ENCODE measurements at places on chromosomes 2 and 18.

DNA sequence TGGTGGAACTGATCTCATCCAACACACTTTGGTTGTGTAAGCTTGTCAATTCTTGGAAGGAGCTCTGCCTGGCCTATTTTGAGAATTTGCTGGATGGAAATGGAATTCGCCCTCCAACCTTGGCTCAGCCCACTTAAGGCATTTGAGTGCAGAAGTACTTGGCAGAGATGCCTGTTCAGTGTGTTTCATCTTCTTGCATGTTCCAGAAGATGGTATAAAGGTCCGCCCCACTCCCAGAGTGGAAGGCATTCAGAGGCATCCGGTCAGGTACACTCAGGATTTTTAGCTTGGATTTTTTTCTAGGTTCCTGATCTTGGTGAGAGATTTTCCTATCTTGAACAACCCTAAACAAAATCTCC lies 61.3 kb upstream of the TXNDC2 start:
- no peak for DNase-seq

- DNase-seq, result no peak
These were observed 106.5 kb upstream of the CHRNA1 start for GRCh38 chr2:174870787-174871186.

DNA sequence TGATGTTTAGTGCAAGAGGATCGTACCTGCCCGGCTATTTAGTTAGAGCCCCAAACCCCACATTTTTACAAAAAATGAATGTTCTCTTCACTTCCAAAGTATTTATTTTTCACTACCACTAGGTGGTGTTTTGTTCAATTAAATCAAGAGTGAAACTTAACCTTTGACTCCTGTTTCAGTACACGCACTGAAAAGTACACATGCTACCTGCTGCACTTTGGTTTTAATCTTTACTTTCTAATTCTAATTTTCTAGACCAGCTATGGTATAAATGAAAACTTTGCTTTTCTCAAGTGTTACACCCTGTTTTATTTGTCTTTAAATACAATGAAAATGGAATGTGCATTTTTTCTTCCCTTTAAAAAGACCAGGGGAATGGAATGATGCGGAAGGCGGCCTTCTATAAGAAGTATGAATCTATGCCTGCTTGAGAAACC lies 31.4 kb upstream of the CHN1 start:
- no peak for DNase-seq

DNA sequence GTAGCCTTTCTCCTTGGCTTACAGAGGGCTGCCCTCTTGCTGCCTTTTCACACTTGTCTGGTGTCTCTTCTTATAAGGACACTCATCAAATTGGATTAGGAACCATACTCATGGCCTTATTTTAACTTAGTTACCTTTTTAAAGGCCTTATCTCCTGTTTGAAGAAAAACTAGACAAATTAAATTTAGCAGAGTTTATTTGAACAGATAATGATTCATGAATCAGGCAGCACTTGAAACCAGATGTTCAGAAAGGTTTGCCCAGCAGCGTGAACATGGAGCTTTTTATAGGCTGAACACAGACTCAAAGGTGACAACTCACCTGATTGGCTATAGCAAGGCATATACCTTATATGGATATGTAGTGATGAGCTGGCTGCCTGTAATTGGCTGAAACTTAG lies 238.0 kb downstream of the GULP1 start:
- no peak for DNase-seq

DNA sequence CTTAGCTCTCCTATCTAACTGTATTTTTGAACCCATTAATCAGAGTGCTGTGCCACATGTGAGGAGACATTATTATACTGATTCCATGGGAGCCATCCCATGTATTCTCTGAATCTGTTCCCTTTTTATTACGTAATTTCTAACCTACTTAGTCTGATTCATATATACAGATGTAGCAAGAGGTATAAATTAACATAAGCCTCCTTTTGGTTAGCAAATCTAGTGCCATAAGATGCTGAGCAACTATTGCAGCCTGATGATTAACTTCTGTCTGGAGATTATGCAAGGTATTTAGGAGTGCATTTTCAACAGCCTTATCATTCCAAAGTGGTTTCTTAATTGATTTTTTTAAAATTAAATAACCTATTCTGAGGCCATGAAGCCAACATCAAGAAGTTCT lies 114.1 kb upstream of the MSH2 start:
- DNase-seq, result no peak

- DNase-seq, result no peak
These were observed 22.6 kb downstream of the FER1L5 start for GRCh38 chr2:96665083-96665569.

DNA sequence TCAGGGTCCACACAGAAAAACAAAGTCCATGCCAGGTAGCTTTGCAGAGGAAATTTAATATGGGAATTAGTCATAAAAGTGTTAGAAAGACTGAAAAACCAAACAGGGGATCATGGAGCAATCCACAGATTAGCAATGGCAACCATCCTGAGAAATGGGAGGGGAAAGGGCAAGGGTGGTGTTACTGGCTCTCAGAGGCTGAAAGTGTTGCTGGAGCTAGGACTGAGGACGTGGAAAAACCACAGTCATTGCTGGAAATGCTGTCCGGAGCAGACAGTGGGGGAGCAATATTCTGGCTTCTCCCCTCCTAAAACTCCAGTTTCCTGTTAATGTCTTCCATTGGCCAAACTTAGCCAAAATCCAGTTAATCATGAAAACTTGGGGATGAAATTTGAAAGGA lies 172.4 kb downstream of the ZBTB7C start:
- no peak for DNase-seq

DNA sequence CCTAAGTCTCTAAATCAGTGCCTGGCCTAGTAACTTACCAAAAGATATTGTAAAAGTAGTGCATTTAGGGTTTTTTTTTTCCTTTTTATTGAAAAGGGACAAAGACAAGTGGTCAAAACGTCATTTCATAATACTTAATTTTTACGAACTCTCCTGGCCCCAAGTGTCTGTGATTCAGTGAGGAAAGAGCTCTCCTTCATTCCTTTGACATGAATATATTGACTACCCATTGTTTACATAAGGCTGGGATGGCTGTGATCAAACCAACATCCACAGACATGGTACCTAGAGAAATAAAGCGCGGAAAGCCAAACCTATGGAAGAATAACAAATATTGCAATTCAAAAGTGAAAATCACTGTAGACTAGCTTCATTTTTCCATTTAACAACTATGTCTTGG lies 198.4 kb downstream of the BABAM2 start:
- DNase-seq, result no peak

- no peak for DNase-seq
These were observed 144.7 kb downstream of the MYCN start for GRCh38 chr2:16085073-16085472.

GRCh38 chr18:13245481-13246000 lies 27.0 kb downstream of the LDLRAD4 start:
- DNase-seq, result no peak

DNA sequence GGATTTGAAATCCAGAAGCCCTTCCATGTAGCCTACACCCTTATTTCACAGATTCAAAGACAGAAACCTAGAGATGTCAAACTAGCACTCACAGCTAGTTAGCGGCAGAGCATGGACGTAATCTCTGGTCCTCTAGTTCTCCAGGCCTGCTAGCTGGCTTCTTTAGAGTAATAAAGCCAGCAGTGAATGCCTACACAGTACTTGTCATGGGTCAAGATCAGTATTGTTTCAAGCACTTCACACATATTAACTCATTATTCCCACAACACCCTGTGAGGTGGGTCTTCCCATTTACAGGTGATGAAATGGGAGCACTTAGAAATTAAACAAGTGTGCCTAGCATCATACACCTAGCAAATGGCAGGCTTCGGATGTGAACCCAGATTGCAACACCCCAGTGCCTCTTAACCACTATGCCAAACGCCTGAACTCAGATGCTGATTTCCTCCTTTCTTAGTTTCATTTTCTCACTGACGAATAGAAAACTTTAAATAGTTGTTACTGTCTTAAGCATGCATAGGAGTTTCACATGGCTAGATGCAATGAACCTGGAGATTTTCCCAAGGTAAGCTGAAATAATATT lies 14.5 kb upstream of the ZBTB14 start:
- peak; percentile 60 for DNase-seq

- no peak for DNase-seq
These were observed 26.1 kb downstream of the NIFK start for GRCh38 chr2:121710470-121711170.

DNA sequence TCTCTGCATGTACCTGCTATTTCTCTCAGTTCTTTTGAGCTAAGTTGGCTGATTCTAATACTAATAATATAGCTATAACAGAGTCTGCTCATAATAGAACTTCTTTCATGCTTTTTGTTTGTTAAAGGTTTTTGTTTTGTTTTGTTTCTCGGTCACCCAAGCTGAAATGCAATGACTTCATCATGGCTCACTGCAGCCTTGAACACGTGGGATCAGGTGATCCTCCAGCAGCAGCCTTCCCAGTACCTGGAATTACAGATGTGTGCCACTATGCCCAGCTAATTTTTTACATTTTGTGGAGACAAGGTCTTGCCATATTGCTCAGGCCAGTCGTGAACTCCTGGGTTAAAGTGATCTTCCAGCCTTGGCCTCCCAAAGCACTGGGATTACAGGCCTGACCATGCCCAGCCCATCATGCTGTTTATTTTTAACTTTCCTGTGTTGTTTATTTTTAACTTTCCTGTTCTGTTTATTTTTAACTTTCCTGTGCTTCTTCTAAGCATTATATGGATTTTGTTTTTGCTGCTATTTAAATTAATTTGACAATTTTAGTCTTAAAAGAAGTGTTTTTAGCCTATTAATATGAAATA lies 763.8 kb upstream of the CDH7 start:
- DNase-seq, result no peak
